ENCODE measurements at places on chromosomes 12 and 14. TPM values are rescaled to one million over a fixed set of nuclear protein-coding genes. Genes with fewer than 3 reads are reported as not detected.

GRCh38 chr12:52306731-52307130 is 14.5 kb downstream of the KRT83 start:
- no peak for DNase-seq

DNA sequence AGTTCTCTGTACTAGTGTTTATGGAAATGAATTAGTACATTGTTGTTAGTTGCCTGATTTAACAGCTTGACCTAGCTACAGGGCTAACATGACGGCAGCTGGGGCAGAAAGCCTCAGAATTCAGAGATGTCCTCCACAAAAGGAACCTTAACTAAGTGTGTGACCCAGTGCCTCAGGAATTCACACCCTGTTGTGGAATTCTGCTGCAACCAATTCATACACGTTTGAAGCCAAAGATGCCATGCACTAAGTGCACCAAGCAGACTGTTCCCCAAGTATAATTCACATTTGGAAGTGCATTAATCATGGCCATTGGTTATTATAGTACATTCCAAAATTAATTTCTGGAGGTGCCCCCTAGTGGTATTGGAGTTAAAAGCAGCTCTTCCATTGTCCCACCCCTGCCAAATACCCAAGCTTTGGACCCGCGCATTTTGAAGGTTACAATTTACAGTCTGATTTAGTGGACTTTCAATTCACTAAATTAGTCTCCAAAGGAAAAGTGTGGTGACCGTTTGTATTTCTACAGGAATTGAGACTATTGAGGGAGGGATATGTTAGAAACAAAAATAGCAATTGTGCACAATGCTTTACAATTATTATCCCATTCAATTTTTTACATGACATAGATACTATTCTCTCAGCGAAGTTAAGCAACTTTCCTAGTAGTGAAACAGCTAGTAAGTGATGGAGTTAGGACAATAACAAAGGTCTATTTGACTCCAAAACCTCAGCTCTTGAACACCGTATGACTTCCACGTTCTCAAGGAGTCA is 85.9 kb downstream of the PAX9 start:
- DNase-seq = no peak

The SERPINA9 gene
- polyA plus RNA-seq = 0.07 TPM

The KRT74 gene
- polyA plus RNA-seq = not detected

- no peak for DNase-seq
These were observed 242.4 kb upstream of the TBX3 start for GRCh38 chr12:114926341-114926740.

GRCh38 chr12:119749666-119750065 is 81.7 kb downstream of the PRKAB1 start:
- DNase-seq = no peak

The WNT1 gene
- not detected for polyA plus RNA-seq

The HNRNPA1 gene
- polyA plus RNA-seq = 741 TPM

The FOXG1 gene
- not detected for polyA plus RNA-seq

DNA sequence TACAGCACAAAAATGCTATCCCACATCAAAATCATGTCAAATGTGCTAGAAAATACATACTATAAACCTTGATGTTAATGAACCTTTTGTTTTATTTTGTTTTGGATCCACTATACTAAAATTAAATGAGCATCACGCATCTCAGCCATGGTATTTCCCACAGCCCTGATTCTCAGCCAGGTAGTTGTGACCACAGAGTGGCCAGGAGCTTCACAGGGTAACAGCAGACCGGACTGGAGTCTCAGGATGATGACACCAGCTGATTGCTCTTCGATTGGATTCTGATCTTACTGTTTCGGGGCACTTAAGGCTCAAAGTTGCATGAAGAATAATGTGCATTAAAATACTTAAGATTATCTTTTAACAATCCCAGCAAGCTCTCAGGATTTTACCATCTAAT is 134.8 kb downstream of the FOXN3 start:
- DNase-seq = no peak

DNA sequence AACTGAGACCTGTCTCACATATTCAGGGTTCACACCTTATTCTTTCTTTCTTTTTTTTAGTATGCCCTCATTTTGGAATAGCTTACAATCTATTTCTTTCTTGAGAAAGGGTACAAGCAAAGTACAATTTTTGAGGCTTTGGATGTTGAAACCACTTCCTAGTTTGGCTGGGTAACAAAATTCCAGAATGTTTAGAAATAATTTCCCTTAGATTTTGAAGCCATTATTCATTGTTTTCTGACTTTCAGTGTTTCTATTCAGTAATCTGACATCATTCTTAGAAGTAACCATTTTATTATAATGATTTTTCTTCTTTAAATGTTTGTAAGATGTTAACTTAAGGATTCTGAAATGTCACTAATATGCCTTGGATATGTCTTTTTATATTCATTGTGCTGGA is 28.2 kb downstream of the ST8SIA1 start:
- no peak for DNase-seq

The AQP6 gene
- not detected for polyA plus RNA-seq

DNA sequence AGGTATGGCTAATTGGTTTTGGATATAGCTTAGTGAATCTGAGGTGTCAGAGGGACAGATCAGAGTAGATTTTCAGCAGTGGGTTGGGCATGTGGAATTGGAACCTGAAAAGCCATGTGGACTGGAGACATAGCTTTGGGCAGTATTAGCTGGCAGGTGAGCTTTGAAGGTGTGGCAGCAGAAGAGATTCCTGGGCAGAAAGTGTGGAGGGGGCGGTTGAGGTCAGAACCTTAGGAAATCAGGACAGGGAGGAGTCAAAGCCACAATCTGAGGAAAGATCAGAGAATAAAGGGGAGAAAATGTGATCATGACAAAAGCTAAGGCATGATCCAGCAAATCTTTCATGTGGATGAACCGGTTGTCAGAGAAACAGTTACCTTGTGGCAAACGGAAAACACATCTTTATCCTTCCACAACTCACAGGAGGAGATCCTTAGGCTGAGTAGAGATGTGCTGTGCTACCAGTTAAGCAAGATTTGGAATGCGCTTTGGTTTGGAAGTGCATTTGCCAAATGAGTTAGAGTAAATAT is 56.4 kb downstream of the PTGER2 start:
- no peak for DNase-seq

DNA sequence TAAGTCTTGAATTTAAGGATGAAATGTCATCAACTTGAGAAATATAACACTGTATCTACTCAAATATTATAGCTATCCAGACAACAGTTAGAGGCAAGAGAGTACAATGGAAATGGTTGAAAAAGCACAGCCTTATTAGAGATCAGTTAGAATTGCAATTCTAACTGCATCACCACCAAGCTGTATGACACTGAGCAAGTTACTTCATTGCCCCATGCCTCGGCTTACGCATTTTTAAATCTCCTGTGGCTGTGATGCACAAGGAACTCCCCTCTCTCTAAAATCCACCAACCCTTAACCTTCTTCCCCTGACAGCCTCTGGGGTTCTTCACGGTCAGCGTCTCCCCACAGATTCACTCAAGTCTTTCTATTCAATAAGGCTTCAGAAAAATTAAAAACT is 75.1 kb downstream of the MED13L start:
- no peak for DNase-seq

DNA sequence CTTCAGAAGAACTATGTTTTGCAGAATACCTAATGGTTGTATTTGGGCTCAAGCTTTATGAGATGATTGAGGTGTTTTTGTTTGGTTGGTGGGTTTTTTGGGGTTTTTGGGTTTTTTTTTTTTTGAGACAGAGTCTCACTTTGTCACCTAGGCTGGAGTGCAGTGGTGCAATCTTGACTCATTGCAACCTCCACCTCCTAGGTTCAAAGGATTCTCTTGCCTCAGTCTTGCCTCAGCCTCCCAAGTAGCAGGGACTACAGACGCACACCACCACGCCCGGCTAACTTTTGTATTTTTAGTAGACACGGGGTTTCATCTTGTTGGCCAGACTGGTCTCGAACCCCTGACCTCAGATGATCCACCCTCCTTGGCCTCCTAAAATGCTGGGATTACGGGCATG is 39.6 kb downstream of the ARL1 start:
- DNase-seq = no peak

All from AG04450 (cell line).